Skin of body (tissue), 3 donors: ENCODE measurements at places on chromosomes 3 and 15.

GRCh38 chr3:170961616-170962400, 53.4 kb upstream of the EIF5A2 start:
- peak; percentile 49 for DNase-seq

- DNase-seq, result no peak
Observed at GRCh38 chr15:71811036-71811736, 832 bp downstream of the NR2E3 start.

GRCh38 chr3:108669208-108669607, 79.7 kb downstream of the DZIP3 start:
- DNase-seq, result no peak

DNA sequence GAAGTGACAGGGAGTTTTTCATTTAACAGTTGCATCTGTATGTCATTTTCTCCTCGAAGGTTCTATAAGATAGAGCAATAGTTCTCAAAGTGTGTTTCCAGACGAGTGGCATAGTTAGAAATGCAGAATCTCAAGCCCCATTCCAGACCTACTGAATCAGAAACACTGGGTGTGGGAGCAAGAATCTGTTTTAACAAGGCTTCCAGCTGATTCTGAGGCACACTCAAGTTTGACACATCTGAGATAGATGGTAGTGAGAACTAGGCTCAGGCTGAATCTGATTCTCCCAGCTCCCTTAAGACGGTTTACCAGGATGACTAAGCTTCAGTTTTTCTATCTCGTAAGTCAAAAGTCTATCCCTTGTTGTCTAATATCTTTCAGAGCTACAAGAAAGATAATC, 159.8 kb upstream of the NUDT16 start:
- no peak for DNase-seq

DNA sequence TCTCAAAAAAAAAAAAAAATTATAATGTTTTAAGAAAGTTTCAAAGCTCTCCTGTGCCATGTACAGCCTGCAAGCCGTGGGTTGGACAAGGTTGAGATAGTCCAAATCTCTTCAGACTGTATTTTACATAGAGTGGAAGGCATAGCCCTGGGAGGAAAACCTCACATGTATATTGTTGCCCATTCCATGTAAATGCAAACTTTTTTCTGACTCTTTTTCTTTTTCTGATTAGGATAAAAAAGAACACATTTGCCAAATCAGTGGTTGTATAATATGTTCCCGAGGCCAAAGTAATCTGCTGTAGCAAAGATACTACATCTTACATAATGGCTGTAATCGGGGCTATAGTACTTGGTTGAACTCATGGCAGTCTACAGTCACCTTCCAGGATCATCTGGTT, 35.7 kb upstream of the UBL7 start:
- no peak for DNase-seq
